ENCODE measurements at places on chromosomes 4 and X.

- DNase-seq, result no peak
These were observed 261.8 kb downstream of the KCTD8 start for GRCh38 chr4:44186850-44187246.

DNA sequence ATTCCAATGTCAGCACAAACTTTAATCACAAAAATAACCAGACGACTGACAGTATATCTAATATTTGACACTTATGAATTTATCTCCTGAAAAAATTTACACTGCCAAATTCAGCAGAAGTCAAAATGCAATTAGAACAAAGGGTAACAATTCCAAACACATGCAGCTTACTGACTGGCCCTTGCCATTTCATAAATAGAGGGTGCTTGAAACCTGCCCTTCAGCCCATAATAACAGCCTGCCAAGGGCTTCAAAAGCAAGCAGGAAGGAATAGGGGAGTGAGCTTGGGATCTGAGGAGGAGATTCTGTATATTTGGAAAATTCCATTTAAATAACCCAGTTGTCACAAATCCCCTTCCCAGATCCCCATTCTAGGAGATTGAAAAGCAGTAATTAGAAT is 66.1 kb upstream of the IQCM start:
- DNase-seq, result no peak

DNA sequence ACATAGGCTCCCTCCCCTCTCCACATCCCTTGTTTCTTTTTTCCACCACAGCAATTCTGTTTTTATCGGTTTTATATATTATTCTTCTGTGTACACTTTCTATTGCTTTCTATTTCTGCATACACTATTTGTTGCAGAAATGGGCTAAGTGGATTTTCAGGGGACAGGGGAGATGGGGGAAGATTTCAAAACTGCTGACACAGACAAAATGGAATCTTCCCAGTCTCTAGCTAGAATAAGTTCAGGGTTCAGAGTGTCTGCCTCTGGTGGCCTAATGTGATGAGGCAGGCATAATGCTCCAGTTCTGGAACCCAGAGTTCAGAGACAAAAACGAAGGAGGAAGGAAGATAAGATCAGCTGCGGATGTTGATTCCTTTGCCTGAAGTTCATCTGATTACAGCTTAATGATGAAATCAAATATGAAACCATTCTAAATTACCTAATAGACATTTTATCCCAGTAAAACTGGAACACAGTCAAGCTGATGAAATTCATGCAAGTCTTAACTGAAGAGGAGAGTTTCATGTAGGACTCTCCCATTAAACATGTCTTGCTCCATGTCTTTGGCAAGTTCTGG is 447.1 kb downstream of the AFF2 start:
- no peak for DNase-seq

GRCh38 chr4:86592553-86593249 is 1.4 kb upstream of the PTPN13 start:
- DNase-seq, result no peak

- no peak for DNase-seq
These were observed 159.4 kb downstream of the TRAM1L1 start for GRCh38 chr4:116925900-116926457.

- no peak for DNase-seq
These were observed 91.0 kb downstream of the PDE5A start for GRCh38 chr4:119537586-119537985.

DNA sequence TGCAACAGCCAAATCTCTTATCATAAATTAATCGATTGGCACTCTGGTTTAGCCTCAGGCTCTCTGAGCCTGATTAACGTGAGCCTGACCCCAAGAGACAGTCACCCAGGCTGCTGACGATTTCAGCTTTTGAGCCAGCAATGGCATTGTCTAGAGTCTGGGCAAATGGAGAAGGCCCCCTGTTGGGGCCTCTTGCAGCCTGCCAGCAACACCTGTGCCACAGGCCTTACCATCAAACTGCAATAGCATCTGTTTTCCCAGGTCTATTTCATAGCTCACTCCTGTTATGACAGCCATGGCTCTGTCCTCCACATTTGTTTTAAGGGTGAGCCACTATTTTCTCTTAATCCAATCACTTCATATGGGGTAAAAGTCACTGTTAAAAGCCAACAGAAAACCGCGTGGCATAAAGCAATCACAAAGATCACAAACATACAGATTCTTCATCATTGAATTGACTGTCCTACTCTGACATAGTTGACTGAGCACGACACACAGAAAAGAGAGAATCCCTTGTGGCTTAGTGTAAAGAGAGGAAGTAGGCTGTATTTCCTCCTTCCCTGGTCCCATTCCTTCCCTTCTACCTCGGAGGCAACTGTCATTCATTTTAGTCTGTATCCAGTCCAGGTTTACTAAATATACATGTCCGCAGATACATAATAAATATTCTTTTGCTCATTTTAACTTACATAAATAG is 47.8 kb downstream of the SLC9A7 start:
- DNase-seq, result no peak

DNA sequence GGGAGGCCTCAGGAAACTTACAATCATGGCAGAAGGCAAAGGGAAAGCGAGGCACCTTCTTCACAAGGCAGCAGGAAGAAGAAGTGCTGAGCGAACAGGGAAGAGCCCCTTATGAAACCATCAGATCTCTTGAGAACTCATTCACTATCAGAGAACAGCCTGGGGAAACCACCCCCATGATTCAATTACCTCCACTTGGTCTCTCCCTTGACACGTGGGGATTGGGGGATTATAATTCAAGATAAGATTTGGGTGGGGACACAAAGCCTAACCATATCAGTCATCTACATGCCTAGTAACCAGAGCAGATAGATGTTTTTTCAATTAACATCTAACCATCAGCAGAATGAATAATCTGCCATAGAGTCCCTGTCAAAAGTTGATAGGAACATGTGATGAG is 30.4 kb downstream of the FAM13A start:
- DNase-seq, result no peak

DNA sequence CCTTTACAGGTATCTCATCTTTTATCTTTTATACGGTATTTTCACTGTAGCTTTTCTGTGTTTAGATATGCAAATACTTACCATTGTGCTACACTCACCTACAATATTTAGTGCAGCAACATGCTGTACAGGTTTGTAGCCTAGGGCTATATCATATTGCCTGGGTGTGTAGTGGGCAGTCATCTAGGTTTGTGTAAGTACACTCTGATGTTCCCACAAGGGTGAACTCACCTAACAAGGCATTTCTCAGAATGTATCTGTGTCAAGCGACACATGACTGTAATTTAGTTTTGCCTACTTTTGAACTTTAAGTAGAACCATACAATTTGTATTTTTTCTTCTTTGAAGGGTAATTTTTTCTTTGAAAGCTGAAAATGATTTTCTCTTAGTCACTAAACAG is 54.2 kb upstream of the SLC10A4 start:
- DNase-seq, result no peak

DNA sequence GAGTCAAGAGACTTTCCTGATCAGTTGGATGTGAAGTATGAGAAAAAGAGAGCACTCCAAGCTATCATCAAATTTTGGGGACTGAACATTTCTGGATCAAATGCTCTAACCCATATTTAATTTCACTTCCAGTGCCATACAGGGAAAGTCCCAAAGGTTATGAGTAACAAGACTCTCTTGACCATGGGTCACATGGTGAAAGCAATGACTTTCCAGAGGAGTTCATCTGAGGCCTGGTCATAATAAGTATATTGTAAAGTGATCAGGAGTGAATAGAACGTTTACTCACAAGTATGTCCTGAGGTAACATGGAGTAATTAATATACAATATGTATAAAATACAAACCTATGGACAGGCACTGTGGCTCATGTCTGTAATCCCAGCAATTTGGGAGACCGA is 40.7 kb upstream of the ARMCX5 start:
- no peak for DNase-seq

DNA sequence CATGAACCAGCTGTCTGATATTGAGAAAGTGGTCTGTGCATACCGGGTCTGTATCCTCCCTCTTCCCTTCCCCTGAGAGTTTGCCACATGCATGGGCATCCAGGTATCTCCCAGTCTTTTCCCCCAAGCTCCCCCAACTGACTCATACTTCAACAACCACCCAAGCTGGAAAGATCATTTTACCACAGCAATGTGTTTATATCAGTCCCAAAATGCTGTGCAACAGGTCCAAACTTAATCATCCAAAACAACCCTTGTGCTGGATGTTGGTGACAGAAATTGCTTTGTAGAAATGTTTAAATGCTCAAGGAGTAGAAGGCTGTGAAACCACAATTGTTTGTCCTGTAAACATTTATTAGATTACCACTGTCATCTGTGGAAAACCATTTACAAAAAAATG is 286.8 kb upstream of the KLF3 start:
- no peak for DNase-seq

DNA sequence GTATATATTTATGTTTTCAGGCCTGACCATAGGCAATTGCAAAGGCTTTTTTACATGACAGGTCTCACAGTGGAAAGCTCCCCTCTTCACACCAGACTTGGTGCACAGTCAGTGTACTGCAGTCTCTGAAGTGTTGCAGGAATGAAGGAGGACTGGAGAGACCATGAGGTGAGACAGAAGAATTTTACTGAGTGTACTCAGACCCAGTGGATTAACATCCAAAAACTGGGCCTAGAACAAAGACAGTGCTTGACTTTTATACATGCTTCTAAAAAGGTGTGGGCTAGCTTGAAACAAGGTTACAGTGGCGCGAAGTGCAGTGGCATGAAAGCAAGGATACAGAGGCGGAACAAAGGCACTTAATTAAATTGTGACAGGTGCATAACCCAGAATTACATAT is 822.9 kb downstream of the RAPGEF2 start:
- DNase-seq, result no peak

- DNase-seq, result no peak
These were observed 261.6 kb downstream of the ANK2 start for GRCh38 chr4:113311047-113311446.

GRCh38 chr4:98289375-98289774 is 28.2 kb downstream of the RAP1GDS1 start:
- no peak for DNase-seq

DNA sequence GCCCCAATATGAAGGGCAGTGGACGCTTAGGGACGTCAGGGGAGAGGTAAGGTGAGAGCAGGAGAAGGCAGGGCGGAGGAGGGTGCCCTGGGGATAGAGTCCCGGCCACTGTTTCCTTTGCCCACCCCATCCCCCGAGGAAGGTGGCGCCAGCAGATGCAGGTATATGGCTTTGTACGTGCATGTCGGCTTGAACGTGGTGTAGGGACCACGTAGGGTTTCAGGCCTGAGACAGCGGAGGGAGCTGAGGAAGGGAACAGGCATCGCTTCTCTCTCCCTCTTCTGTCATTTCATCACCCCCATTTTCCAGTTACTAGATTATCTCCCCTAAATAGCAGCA is 97.9 kb downstream of the PHKA2 start:
- DNase-seq, result no peak
